ENCODE measurements at places on chromosomes 13 and 19.

- DNase-seq = no peak
Observed at GRCh38 chr13:34030782-34031181, 212.8 kb downstream of the RFC3 start.

DNA sequence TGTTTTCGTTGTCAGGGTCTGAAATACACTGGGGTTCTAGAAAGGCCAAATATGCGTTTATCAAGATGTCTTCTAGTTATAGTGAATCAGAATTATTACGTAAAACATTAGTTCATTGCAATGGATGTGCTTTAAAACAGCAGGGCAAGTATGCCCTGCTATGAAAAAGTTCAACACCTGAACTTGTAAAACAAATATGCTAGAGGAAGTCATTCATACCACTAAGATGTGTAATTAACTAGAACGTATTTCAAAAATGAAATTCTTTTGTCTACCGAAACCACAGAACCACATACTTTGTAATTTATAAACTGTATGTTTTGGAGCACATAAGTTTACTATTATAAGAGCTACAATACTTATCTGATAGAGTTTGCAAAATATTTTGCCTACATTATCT lies 266.2 kb downstream of the KCTD12 start:
- no peak for DNase-seq

GRCh38 chr13:113117911-113118260 lies 4.7 kb upstream of the F10 start:
- DNase-seq = no peak

GRCh38 chr13:54775501-54776191 lies 1747.0 kb downstream of the OLFM4 start:
- DNase-seq = no peak

DNA sequence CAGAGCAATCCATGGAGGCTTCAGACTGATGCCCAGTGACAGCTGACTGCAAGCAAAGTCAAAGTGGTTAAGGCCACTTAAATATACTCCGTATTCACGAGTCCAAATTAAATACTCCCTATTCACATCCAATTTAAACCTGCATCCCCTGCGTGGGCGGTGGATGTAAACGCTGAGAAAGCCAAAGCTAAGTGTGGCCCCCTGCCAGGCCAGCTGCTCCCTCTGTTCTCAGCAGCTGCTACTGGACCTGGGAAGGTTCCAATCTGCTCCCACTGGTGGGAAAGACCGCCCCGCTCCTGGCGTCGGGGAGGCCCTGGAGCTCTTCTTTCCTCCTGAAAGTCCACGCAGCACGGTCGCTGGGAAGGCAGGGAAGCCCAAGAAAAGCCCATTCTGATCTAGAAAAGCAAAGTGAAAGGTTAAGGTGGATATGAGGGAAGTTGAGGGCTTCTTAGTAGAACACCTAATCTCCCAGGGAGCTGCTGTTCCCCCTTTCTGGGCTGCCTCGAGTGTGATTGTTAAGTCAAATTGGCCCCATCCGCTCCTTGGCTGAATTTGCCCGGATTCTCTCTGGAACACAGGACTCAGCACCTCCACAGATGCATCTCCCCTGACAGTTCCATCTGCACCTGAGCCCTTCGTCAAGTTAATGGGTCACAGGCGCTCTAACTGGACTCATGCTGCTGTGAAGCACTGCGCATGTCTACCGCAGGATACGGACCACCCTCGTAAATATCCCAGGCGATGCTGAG lies 205.5 kb downstream of the USP12 start:
- DNase-seq = no peak

DNA sequence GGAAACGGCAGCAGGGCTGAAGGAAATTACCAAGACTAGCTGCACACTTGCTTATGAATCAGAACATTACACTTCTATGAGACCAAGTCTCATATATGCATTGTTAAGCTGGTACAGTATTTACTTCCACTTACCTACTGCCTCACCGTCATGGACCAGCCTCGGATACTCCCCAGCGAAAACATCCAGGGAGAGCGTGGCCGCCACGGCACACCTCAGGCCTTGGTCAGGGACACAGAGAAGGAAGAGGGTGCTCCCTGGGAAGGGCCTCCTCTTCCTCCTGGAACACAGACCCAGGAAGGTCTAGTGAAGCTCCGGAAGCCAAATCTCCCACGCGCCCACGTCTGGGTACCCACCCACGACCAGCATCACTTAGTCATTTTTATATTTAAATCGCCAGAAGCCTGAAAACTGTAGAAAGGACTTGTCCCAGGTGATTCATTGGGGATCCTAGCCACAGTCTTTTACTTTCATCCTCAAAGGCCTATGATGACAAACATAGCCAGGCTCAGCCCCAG lies 24.4 kb upstream of the MTIF3 start:
- DNase-seq = no peak

DNA sequence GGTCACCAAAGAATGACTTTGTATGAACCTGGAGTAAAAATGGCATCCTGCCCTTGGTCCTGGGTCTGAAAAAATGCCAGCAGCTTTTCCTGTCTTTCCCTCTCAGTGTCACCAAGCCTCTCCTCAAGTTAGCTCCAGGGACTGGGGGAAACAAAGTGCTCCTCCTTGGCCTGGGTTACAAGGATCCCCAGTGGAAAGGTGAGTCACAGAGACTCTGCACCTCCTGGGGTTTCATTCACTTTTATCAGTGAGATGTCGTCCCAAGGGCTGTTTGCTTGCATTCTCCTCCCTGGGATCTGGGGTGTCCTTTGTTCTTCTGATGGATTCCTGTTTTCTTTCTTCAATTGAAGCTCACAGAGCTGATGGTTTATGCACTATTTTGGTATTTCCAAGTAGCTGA lies 93.2 kb upstream of the CSNK1A1L start:
- no peak for DNase-seq

DNA sequence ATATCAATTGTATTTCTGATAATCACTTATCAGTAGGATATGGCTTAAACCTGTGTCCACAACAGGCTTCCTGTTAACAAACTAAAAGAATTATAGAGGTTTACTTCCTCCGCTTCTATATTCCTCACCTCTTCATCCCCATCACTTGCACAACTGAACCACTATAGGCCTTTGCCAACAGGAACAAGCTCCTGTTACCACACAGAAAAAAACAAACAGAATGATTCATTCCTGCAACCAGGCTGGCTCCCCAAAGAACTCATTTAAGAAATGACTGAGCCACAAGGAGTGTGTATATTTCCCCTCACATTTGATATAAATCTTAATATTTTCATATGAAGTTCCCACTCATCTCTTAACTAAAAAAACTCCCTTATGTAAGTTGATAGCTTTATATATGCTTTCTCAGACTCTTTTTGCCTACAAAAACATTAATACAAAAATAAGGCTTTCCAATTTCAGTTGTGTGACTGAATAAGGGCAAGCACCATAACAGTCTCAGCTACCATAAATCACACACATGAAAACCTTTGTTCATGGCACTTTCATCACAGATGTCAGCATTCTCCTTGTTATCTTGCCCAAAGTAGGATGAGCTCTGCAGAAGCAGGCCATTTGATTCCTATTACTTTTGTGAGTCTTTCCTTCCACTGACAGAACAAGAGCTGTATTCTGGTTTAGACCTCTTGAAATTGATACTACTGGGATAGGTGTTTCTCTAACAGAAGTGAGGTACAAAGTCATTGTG lies 366.8 kb downstream of the SLITRK1 start:
- no peak for DNase-seq

GRCh38 chr13:99916366-99917103 lies 55.0 kb downstream of the ZIC5 start:
- no peak for DNase-seq

GRCh38 chr19:16615808-16616207 lies 12.2 kb downstream of the MED26 start:
- DNase-seq = no peak

DNA sequence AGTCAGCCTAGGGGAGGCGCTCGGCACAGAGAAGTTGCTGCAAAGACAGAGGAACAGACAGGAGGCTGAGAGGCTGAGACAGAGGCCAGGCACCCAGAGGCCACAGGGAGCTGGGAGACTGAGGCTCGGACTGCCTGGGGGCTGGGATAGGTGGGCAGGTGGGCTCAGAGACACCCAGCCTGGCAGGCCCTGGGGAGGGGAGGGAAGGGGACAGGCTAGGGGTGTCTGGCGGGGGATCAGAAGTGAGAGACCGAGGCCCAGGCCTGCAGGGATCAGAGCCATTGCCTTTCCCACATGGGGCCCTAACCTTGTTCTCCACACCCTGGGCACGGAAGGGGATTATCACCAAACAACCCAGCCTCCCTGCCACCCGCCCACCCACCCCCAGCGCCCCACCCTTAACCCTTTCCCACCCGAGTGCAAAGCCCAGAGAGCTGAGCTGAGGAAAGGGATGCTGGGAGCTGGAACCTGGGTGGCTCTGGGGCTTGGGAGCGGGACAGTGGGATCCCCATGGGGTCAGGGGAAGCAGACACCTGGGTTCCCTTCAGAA lies 1.3 kb downstream of the NTN5 start:
- DNase-seq = no peak

DNA sequence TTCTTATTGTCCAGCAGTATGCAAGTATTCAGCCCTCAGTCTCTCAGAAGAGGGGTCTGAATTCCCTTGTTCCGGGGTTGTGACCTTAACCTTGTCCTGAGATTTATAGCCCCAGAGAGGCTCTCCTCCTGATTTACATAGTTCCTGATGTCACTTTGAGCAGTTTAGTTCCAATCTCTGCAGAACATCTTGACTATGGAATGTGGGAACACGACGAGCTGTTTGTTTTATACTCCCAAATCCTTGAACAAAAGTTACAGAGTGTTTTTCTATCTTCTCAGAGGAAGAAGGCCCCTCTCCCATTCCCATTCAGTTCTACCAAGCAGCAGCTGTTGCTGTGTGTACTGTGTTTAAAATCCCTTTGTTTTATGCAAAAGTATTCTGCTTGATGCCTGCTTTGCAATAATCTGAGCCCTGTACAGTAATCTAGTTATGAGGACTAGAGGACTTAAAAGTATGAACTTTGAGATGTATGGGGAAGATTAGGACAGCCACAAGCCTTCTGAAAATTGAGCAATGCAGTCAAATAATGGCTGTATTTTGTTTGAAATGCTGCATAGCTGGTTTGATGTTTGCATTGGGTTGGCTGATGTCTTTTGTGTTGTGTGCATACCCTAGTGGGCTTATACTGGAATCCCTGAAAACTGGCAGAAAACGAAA lies 74.7 kb downstream of the KL start:
- DNase-seq = no peak

DNA sequence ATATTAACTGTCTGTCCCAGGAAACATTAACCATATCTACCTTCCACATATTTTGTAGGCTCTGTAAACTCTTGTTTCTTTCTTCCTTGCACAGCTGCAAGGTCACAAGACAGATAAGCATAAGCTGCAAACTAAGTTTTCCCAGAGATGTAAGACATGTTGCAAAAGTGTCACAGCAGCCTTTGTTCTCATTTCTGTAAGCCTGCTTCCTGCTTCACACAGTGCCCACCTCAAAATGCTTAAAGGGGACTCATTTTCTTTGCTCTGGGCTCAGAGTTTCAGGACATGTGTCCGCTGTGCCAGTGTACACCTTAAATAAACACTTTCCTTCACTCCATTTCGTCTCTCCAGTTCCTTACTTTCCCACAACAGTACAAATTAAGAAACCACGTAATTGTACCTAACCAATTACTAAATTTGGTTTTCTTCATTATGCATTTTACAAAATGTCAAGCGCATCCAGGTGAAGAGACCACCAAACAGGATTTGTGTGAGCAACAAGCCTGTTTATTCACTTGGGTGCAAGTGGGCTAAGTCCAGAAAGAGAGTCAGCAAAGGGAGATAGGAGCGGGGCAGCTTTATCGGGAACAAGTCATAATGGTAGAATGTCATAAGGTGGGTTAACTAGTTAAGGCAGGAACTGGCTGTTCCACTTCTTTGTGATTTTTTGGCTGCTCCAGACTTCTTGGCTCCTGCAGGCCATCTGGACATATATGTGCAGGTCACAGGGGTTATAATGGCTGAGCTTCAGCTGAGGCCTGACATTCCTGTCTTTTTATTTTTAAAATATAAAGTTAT lies 12.7 kb upstream of the ZNF431 start:
- no peak for DNase-seq

GRCh38 chr19:3276341-3276799 lies 51.9 kb downstream of the CELF5 start:
- DNase-seq = no peak

DNA sequence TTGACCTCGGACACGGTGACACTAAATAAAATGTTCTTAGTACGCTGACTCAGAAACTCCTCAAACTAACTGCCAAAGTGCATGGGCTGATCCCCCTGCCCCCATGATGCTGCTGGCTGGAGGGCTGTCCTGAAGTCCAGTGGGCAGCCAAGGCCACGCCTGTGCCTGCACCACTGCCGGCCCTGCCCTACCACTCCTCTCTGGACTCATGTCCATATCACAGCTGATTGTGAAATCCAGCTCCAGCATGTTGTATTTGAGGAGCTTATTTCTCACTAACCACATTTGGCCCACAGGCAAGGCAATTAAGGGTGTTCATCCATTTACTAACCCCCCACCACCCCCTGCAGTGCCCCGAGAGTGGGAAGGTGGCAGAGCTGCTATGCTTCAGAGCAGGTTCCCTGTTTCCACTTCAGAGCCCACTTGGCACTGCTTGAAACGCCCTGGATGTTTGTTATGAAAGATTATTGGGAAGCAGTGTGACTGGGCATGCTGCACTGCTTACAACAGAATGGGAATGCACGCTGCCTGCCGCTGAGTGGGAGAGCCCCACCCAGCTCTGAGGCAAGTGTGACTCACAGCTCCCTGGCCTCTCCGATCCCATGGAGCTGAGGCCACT lies 114.0 kb downstream of the UQCRFS1 start:
- peak; percentile 51 for DNase-seq

- no peak for DNase-seq
Observed at GRCh38 chr13:30803749-30804148, 68.4 kb downstream of the ALOX5AP start.

- DNase-seq = no peak
Observed at GRCh38 chr19:56094449-56094848, 26.6 kb downstream of the ZNF787 start.

DNA sequence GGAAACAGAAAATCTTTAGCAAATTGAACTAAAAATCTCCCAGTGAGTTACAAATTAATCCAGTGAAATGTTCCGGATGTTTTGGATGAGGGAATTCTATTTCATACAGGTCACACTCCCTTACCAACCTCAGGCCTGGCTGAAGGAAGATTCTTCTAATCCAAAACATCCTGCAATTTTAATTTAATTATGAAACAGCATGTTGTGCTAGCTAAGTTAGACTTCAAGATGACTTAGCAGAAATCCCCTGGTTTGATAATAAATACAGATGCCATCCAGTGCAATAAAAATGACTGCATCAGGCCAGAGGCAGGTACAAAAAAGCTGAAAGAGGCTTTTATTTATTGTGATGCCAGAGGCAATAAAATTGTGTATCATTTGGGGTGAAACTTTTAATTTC lies 96.7 kb upstream of the CLDN10 start:
- no peak for DNase-seq

All from omental fat pad (tissue), 4 donors.